ENCODE measurements at places on chromosomes 6 and 20.

DNA sequence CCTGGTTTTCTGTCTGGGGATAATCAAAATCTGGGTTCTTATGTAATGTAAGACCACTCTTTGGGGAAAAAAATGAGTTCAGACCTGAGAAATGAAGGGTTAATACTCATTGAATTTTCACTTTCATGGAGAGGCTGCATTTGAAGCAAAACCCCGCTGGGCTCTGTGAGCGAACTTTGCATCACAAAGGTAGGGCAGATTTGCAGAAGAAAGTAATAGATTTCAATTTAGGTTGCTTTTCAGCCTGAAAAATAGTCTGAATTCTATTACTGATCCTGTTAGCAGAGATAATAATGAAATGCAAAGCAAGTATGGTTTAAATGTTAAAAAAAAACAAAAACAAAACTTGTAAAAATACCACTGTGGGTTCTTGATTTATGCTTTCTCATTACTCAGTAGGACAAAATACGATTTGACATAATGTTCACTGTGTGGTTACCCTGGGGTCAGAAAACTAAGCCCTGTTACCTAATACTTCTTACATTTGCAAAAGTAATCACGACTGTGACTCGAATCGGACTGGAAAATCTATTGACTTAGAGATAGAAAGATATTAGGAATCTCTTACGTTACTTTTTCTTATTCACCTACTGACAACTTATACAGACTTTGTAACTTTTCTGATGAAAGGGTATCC lies 72.2 kb downstream of the UST start:
- no peak for DNase-seq

DNA sequence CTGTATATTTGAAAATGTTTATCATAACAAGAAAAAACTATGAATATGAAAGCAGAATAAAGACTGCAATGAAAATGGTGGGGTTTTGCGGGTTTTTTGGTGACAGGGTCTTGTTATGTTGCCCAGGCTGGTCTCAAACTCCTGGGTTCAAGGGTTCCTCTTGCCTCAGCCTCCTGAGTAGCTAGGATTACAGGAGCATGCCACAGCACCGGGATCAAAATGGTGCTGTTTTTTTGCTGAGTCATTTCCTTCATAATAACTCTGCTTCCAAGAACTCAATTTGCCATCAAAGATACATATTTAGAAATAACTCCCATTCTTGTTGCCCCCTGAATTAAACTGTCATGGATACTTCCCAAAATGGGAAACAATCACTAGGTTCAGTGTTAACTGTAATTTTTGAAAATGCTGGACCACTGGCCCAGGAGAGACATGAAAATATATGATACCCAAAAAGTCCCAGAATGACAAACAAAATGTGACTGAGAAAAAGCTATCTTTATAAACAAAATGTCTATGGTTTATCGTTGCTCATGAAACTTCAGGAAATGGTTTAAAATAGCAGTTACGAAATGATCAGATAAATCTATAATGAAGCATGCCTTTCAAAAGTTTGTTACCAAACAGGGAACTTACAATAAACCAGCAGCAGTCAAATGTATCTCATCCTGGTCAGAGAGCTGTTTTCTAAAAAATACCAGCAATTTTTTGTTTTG lies 32.2 kb downstream of the ILRUN start:
- DNase-seq, result no peak

DNA sequence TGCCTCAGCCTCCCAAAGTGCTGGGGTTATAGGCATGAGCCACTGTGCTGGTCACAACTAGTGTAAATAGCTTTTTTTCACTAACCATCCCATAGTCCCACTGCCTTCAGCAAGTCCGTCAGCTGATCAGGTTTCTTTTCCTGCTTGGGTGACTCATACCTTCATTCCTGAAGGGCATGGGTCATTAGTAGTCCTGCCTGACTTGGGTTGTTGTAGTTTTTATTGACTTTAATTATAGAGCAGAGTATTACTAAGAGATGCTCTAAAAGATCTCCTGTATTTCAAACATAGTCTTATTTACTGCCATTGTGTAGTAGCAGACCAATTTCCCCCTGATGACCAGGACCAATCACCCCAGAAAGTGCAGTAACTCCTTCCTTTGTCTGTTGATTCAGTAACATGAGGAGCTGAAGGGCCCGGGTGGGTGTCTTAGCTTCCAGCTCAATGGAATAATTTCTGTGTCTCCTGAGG lies 25.8 kb downstream of the HLA-C start:
- DNase-seq, result no peak

- DNase-seq, result peak; percentile 37
Observed at GRCh38 chr20:24732076-24732475, 217.0 kb upstream of the CST7 start.

DNA sequence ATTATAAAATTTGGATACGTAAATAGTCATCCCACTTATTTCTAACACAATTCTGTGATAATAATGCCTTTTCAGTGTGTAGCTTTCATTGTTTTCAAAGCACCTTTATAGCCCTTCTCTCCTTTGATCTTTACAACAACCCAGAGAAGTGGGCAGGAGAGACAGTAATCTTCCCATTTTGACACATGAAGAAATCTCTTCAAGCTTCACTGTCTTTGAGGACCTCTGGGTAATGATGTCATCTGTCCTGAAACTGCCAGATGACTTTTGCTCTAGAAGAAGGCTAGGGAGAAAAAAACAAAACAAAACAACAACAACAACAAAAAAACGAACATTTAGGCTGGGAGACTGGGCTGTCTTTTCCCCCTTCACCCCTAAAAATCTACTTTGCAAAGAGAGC lies 203.0 kb downstream of the KCNQ5 start:
- DNase-seq, result no peak

DNA sequence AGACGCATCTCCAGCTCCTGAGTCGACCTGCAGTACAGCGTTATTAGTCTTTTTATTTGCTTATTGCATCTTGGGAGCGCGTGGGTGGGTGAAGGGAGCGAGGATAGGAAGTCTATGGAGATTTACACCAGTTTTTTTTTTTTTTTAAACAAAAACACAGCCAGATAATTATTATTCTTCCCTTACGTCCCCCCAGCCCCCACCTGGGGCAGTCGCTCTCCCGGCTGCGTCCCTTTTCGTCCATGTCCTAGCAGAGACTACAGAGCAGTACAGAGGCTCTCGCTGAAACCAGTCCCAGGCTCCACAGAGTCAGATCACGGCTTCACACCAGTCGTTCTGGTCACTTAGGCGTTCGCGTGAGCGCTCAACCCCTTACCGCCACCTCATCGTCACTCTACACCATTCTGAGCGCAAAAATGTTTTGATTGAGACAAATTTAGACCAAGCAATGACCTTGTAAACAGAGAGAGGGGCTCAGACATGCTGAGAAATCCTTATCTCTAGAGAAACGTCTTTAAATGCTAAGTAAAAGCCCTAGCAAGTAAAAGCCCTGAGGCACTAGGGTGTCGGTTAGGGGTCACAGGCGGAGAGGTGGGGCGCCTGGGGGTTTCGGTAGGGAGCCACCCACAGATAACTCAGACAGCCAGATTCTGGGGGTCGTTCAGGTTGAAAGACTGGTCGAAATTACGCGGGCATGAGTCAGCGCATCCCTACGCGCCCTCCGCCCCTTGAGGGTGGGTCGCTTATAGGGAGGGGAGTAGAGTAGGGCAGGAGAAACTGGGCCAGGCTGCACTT lies 975 bp upstream of the PPT2 start:
- DNase-seq, result no peak

DNA sequence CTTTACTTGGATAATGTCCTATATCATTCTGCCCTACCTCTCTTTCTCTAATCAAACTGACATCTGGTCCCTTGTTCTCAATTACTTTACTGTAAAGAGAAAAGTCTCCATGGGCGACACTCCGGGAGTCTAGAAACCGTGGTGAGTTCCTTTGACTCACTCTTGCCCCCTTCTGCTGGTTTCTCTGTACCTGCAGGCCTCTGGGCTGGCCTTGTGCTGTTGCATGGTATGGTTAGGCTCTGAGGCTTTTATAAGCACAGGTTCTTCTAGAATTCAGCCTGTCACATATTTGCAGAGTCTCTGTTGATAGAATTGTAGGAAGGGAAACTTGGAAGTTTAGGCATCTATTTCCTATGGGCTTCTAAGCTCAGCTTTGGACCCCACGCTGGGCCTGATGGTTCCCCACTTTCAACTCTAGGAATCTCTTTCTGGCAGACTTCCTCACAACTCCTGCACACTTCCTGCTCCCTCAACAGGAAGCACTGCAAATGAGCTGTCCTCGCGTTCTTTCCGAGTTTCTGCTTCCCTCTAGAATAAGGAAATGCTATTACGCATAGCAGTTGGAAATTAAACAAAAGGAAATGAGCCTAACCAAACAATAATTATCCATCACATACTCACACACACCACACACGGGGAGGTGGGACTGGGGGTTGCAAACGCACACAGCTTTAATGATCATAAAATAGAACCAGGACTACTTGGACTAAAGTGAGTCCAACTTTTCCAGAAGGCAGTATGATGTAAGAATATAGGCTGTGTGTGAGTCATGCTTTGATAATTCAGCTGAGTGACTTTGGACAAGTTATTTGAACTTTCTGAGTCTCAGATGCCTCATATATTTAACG lies 683.3 kb downstream of the QKI start:
- DNase-seq, result no peak

- DNase-seq, result no peak
Observed at GRCh38 chr6:126252154-126252553, 87.8 kb upstream of the CENPW start.

DNA sequence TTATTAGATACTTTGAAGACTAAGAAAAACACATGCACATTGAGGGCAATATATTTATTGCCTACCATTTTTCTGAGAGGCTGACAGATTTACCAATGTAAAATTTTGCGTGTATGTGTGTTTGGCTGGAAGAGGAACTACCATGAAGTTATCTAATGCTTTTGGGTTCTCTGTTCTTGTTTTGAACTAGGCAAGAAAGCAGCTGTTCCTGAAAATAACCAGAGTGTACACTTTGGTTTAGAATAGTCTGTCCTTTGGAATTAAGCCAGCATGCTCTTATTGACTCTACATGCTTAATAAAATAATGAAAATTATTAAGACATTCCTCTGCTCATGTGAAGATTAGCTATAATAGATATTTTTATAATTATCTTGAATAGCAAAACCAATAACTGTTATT lies 129.2 kb downstream of the MYB start:
- DNase-seq, result no peak

GRCh38 chr6:143966312-143966711 lies 41.7 kb downstream of the PLAGL1 start:
- DNase-seq, result no peak

GRCh38 chr20:50815162-50815989 lies 20.5 kb downstream of the BCAS4 start:
- peak; percentile 68 for DNase-seq

DNA sequence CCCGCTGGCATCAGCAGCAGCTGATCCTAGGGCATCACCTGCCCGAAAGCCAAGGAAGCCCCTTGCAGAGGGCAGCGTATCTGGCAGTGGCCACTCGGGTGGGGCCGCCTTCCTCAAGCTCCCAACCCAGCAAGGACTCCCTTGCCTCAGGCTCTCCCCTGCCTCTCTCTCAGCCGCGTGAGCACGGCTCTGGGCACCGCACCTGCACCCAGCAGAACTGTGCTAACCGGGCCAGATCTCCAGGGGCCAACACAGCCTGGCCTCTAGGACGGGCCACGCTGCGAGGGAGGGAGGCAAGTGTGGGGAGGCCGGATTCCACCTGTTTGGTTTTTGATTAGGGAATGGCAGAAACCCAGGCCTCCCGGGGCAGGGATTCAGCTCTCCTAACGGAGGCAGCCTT lies 11.8 kb upstream of the MRGBP start:
- no peak for DNase-seq

DNA sequence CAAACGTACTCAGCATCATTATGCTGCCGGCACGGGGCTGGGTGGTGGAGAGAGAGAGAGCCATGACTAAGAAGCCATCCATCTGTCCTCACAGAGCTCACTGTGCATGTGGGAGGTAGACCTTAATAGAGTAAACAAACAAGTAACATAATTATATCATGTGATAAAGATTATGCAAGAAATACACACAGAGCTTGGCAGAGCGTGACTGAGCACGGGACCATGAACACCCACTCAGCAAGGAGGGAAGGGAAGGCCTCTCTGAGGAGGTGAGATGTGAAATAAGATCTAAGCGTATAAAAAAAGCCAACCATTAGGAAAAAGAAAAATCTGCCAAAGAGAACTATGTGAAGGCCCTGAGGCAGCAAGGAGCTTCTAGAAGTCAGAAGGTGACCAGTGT lies 207.5 kb downstream of the PTPRT start:
- no peak for DNase-seq

DNA sequence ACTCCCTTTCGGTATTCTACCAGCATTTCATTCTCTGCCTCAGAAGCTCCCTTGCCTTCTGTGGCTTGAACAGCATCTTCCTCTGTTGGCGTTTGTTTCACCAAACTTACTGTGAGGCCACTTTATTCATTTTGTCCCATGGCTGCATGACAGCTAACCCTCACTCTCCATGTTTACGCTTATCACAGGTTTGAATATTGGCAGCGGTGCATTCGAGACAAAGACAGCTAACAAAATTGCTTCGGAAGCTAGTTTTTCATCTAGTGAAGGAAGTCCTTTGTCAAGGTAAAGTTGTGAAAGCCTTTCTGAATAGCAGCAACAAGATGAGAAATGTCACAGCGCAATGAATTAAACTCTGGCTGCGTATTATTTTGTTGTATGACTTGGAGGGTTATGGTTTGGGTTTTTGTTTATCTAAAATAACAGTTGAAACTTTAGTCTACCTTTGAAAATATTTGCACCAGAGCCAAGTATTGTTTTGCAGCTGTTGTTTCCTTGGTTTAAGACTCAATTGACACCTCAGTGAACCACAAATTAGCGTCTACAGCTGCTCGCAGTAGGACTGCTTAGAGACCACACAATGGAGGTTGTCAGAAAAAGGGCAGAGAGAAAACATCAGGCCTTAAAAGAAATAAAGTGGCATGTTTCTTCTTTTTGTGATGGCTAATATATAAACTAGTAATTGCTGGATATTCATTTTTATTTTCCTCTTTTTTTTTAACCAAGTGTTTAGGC lies 70.4 kb upstream of the XRN2 start:
- no peak for DNase-seq

GRCh38 chr20:62837790-62838127 lies 20.9 kb downstream of the COL9A3 start:
- DNase-seq, result no peak

GRCh38 chr6:142892254-142893021 lies 52.5 kb downstream of the HIVEP2 start:
- no peak for DNase-seq

- no peak for DNase-seq
Observed at GRCh38 chr20:50901301-50901700, 29.9 kb downstream of the ADNP start.

DNA sequence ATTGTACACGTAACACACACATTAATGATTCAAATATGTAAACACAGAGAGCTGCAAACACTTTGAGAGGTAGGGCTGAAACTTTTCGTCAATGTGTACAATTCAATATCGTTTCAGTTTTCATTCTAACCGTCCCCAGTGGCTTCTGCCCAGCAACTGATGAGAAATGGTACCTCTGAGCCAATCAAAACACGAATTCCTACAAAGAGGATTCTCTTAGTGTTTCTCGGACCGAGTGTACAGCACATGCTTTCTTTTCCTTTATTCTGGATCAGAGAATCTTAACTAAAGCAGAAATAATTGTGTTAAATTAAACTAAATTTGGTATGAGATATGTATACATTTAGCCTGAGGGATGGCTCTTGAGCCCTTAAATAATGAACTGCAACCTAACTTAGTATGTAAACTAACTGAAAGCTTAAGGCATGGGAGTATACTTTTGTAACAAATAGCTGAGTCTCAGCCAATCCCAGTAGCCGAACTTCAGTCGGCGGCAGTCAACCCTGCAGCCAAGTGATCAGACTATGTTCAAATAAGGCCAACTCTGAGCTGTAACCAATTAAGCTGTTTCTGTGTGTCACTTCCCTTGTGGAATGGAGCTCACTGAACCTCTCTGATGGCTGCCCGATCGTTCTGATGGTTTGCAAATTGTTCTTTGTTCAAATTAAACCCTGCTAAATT lies 16.1 kb downstream of the BTN2A1 start:
- DNase-seq, result peak; percentile 82

Measured in activated CD8-positive, alpha-beta memory T cell treated with anti-CD3 and anti-CD28 coated beads for 24 hours (primary cell).